Activated naive CD4-positive, alpha-beta T cell treated with Interleukin-2 at 50 U/mL for 16 hours (primary cell): ENCODE measurements at places on chromosomes 5 and 9.

DNA sequence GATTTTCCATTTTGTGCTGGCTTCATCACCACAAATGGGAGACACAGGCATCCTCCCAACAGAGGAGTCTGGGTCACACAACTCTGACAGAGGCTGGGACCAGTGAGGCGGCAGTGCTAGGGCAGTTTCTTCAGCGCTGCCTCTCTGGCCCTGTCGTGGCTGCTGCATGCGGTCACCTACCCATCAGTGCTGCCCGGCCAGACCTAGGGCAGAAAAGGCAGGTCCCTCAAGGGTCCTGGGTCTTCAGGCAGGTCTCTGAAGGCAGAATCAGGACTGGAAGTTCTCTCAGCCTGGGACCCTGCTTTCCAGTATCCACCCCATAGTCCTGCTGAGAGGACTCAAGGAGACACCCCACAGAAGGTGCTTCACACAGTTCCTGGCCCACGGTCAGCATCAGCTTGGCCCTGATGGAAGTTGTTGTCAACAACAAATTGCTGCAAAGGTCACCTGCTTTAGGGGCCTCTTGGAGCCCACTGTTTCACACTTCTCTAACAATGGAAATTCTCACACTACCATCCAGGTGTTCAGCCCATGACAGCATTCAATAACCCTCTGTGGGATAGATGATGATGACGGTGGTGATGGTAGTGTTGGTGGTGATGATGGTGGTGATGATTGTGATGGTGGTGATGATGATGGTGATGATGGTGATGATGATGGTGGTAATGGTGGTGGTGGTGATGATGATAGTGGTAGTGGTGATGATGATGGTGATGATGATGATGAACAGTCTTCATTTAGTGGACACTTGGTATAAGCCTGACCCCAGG lies 146.4 kb upstream of the PPP1R26 start:
- no peak for DNase-seq

DNA sequence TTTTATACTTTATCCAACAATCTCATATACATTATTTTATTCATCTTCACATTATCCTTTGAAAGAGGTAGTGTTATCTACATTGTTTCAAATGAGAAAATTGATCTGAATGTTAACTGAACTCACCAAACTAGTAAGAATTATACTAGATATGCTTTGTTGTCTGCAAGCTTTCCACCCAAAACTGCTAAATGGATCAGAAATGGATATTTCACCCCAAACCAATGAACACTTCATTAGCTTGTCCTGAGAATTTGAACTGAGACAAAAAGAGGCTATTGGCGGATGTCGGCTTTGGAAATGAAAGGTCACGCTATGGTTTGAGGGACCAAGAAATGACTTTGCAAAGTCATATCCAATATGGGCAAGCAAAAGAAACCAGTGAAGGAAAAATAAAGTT lies 201.9 kb upstream of the TRPM3 start:
- no peak for DNase-seq

GRCh38 chr5:9720361-9720760 lies 90.2 kb upstream of the TAS2R1 start:
- no peak for DNase-seq

DNA sequence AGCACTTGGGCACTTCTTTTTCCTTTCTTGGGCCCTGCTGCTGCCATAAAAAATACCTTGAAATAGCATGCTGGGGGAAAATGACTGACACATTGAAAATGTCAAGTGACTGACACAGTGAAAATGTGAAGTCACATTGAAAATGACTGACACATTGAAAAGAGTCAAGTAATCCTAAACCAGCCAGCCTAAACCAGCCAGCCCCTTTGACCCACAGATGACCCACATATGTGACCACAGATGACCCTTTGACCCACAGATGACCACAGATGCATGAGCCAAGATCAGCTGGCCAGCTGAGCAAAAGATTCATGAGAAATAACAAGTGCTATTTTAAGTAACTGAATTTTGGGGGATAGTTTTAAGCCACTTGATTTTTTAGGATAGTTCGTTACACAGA lies 97.8 kb upstream of the SLC28A3 start:
- no peak for DNase-seq

GRCh38 chr5:56585999-56586691 lies 229.2 kb upstream of the MAP3K1 start:
- DNase-seq: no peak

GRCh38 chr5:72788866-72789505 lies 27.5 kb upstream of the TNPO1 start:
- no peak for DNase-seq

GRCh38 chr5:17679597-17680203 lies 45.4 kb downstream of the TAF11L14 start:
- DNase-seq: no peak

- DNase-seq: no peak
Measured at GRCh38 chr9:35029852-35030251, 40.3 kb downstream of the DNAJB5 start.

DNA sequence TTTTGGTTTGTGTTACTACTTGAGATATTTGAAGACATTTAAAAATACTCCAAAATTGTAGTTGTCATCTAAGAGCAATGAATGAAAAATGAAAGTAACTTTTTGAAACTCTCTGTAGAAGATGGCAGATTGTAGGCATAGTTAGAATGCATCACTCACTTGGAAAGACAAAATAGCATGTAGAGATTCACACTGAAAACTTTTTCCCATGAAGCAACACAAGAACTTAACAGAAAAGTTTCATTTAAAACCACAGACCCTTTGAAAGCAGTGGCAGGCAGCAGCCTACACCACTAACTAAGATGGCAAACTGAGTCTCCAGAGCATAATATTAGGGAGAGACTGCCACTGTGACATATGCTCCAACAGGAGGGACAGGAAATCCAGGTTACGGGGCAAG lies 18.9 kb upstream of the FAM174A start:
- DNase-seq: no peak

DNA sequence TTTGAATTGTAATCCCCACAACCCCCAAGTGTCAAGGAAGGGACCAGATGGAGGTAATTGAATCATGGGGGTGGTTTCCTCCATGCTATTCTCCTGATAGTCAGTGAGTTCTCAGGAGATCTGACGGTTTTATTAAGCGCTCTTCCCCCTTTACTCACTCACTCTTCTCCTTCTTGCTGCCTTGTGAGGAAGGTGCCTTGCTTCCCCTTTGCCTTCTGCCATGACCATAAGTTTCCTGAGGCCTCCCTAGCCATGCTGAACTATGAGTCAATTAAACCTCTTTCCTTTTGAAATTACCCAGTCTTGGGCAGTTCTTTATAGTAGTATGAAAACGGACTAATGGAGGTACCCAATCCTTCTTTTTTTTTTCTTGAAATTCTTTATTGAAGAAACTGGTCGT lies 2.2 kb upstream of the CEP120 start:
- no peak for DNase-seq

DNA sequence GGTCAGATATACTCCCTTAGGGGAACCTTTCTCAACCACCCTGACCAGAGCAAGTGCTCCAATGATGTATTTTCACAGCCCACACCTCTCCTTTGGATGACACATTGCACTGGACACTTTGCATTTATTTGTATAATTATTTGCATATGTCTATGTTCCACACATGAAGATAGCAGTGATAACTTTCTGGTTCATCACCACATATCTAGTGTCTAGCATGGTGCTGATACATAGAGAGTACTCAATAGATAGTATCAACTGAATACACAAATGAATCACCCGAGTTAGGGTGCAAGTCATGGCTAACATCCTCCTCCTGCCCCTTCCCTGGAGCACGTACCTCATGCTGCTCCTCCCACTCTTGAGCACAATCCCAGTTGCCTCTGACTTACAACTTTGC lies 617.6 kb downstream of the EBF1 start:
- no peak for DNase-seq
